CD4-positive, alpha-beta T cell treated with Interleukin-6 for 4 hours (primary cell): ENCODE measurements at places on chromosomes 11 and 22.

- DNase-seq: no peak
These were observed 820.4 kb downstream of the LUZP2 start for GRCh38 chr11:25317216-25317615.

DNA sequence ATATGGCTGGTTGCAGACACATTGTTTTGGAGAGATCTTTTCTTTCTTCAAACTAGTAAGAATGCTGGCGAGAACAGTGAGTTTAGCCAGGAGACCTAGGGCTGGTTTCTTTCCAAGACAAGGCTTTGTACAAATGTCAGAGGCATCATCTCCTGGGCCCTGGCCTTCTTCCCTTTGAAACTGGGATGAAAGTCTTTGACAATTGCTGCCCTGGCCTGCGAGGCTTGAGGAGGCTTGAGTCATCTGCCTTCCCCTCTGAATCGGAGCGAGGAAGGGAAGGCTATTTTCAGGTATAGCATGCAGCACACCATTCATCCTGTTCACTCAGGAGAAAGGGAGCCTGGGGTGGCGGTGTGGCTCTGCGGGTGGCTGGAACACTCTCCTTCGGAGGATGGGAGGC lies 21.5 kb upstream of the PARVG start:
- DNase-seq: no peak

DNA sequence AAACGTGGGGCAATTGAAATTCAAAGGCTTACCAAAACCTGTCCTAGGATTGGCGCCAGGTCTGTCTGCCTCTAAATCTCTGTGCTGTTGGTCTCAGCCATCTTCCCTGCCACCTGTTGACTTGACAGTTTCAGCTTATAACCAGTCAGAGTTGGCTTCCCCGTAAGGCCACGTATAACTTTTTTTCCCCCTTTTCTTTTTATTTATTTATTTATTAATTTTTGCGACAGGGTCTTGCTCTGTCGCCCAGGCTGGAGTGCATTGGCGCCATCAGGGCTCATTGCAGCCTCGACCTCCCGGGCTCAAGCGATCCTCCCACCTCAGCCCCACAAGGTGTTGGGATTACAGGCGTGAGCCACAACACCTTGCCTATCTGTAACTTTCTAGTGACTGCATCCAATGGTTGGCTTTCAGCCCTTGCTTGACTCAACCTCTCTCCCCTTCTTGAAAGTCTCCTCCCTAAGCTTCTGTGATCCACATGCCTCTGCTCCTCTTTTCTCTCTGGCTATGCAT lies 1.4 kb upstream of the SYVN1 start:
- DNase-seq: peak; percentile 19

- no peak for DNase-seq
These were observed 541.4 kb upstream of the CCDC90B start for GRCh38 chr11:83827520-83827919.

DNA sequence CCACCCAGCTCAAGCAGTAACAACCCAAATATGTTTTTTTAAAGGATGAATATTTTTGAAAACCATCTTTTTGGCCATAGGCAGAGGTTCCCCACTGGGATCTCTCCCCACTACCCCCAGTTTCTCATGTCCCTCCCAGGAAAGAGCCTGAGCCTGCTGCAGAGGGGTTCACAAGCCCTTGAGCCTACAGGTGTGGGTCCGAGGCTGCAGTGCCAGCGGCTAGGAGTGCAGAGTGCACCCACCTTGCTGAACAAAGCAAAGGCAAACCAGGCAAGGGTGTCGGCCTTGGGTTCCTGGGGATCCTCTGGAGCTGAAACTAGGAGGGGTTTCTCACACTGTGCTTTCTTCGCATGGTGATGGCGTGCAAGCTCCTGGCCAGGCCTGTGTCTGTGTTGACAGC lies 35.0 kb downstream of the GNAZ start:
- DNase-seq: no peak
